ENCODE measurements at places on chromosomes 5 and 9.

DNA sequence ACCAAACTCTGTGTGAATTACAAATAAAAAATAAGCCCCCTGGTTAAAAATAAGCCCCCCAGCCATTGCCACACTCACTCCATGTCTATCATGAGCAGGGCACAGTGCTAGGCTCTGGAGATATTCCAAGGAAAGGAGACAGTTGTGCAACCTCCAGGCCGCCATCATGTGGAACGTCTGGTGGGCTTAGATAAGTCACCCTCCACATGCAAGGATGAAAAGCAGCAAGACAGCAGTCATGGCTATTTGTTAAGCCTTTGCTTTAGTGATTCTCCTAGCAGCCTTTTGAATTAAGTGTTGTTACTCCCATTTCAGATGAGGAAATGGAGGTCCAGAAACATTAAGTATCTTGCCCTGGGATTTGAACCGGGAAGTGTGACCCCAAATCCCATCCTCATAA lies 94.8 kb downstream of the DCP2 start:
- no peak for DNase-seq

- DNase-seq: no peak
Observed at GRCh38 chr9:98627296-98627695, 81.4 kb downstream of the GABBR2 start.

DNA sequence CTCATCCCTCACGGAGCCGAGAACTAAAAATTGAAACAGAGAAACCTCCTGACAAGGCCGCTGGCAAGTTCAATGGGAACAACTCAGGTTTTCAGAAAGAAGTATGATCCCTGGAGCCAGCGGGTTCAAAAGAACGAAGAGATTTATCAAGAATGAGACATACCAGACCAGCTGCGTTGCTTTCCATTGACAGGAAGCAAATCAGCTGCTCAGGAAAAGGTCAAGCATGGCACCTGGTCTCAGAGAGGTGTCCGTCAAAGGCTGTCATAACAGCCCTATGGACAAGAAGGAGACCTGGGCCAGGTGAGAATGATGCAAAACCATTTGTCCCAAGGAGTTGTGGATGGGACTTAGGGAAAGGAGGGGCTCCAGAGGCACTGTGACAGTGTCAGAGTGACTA lies 34.9 kb upstream of the GNE start:
- no peak for DNase-seq

- DNase-seq: no peak
Observed at GRCh38 chr5:73999297-73999696, 373.3 kb downstream of the ARHGEF28 start.

DNA sequence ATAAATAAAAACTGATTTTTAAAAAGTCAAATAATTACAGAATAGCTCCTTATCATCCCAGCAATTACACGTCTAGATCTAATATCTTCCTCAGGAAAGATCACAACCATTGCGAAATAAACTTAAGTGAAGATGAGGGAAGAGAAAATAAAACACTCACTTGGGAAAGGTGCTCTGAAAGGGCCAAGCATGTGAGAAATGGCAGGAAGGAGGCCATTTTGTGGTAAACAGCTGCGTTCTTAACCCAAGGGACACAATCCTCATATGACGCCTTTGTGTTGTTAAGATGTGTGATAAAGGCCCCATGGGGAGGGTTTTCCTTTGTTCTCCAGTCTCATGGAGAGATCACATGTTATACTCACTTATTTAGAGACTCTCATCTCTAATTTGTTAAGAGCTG lies 32.5 kb downstream of the JAKMIP2 start:
- DNase-seq: no peak

DNA sequence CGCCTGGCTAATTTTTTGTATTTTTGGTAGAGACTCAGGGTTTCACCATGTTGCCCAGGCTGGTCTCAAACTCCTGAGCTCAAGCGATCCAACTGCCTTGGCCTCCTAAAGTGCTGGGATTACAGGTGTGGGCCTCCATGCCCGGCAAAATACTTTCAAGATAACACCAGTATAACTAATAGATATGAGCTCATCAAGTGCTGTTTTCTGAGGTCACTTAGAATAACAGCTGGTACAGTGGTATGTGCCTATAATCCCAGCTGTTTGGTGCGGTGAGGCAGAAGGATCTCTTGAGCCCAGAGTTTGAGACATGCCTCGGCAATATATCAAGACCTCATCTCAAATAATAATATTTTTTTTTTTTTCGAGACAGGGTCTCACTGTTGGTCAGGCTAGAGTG lies 30.5 kb upstream of the CREBRF start:
- no peak for DNase-seq
